ENCODE measurements at places on chromosomes 2 and 18.

GRCh38 chr2:64914735-64915509 is 74.3 kb upstream of the SLC1A4 start:
- no peak for DNase-seq

- no peak for DNase-seq
These were observed 5.1 kb downstream of the MEIS1 start for GRCh38 chr2:66439812-66440542.

GRCh38 chr18:74478880-74479279 is 17.3 kb upstream of the CNDP2 start:
- DNase-seq: no peak

DNA sequence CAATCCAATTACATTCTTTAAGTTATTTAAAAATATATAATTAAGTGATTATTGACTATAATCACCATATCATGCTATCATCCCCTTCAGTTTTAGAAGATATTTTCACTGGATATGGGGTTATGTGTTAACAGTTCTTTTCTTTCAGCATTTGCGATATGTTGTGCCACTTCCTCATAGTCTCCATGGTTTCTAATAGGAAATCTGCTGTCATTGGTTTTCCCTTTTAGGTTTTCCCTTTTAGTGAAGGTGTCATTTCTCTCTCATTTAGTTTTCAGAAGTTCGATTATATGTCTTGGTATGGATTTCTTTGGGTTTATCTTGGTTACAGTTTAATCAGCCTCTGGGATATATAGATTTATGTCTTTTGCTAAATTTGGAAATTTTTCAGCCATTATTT is 34.8 kb upstream of the EPG5 start:
- DNase-seq: no peak

GRCh38 chr2:64751286-64752260 is 97.9 kb upstream of the SERTAD2 start:
- no peak for DNase-seq

DNA sequence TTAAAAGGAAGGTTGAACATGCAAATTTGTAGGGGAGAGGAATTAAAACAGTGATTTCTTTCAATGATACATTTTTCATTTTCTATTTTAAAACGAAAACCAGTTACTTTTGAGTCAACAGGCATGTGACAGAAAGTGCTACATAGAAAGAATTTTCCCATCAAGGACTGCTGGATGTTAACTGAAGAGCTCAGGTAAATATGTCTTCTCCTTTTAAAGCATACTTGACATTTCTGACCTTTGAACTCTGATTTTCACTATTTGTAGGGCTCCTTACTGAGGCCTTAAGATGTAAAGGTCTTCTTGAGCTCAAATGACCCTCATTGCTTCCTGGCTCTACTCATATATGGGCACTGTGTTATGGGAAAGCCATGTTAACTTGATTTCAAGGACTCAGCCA is 32.4 kb downstream of the FIGN start:
- DNase-seq: no peak

DNA sequence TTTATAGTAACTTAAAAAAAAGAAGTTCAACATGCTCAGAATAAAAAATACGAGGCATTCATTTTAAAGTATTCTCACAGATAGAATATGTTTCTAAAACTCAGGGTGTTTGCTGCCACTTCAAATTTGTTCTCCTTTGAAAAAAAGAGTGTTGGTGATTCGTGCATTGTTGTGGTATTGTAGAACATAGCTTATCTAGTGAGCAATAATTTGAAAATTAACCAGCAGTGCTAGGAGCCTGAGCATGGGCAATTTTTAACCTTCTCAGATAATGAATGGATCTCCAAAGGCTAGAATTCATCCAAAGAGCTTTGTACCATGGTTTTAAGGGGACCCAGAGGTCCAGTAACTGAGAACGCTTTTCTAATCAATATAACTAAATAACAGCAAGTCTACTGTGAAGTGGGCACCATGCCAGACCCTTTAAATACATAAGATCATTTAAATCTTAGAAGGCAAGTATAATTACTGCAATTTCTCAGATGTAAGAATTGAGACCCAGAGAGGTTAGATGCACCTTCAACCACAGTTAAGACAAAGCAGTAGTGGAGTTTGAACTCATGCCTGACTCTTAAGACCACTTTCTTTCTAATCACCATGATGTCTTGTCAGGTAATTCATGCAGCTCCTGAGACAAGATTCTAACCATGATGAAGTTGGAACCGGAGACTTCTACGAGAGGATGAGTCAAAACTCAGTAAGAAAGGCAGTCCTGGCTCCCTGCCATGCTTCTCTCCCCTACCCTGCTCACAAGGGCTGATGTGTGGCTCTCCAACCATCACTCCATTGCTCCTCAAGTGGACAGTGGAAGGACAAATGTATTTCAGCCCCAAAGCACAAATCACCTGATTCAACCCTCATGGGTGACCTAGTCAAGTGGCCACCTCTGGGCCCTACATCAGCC is 3.4 kb downstream of the CYRIA start:
- no peak for DNase-seq

DNA sequence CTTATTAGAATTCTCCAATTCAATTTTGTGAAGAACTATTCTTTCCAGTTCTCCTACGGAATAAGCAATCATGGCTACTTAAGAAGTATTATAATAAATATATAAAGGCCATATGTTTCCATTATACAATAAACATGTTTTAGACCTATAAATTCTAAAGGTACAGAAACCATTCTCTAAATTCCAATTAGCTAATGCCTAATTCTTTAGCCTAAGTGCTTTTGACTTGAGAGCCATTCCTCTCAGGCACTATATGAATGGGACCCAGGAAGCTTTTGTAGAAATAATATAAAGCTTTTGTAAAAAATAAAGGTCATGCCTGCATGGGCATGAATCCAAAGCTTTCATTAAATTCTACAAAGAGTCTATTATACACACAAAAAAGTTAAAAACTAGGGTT is 161.0 kb upstream of the UNC80 start:
- DNase-seq: no peak

DNA sequence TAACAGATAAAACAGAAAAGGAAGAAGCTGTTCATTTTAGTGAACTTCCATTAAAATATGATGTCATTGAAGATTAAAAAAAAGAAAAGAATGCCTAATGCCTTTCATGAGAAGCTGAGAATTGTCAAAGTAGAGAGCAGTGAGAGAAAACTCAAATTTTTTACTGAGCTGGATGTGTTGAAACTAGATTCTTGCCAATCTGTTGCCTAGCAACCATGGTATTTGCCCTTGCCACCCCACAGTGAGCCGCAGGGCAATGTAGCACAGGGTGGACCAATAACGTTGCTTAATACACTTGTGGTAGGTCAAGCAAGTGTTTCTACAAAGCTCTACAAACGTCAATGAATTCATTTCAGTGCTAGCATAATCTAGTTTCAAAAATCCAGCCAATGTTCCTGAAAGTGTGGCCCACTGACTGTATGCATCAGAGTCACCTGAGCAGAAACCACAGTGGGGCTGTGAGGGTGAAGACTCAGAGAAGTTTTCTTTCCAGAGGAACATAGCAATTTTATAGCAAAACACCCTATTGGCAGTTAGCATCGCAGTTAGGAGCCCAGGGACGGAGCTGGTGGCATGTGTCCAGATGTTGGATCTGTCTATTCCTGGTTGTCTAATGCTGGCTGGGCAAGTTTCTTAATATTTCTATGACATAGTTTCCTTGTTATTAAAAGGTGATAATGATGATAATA is 132.2 kb downstream of the DOCK10 start:
- DNase-seq: peak; percentile 53

GRCh38 chr2:215979620-215980019 is 33.7 kb downstream of the MREG start:
- DNase-seq: no peak

GRCh38 chr2:62338111-62338510 is 142.2 kb downstream of the B3GNT2 start:
- no peak for DNase-seq

DNA sequence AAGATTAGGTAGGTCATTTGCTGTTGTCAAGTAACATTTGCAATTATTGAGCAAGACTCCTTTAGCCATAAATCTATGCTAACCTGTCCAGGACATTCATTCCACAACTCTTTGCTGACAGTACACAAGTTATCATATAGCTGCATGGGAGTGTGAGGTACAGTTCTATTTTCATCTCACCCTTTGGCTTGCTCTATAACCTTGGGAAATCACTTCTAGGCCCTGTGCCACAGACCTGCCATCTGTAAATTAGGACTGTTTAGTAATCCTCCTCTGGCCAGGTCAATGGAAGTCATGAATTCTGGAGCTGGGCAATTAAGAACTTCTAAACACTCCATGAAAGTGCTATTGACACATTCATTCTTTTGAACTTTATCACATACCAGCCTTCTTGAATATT is 34.6 kb upstream of the PAIP2B start:
- no peak for DNase-seq

- DNase-seq: no peak
These were observed 55.1 kb downstream of the ATP8B1 start for GRCh38 chr18:57747809-57748680.

GRCh38 chr2:21070341-21071257 is 26.7 kb upstream of the APOB start:
- DNase-seq: no peak

DNA sequence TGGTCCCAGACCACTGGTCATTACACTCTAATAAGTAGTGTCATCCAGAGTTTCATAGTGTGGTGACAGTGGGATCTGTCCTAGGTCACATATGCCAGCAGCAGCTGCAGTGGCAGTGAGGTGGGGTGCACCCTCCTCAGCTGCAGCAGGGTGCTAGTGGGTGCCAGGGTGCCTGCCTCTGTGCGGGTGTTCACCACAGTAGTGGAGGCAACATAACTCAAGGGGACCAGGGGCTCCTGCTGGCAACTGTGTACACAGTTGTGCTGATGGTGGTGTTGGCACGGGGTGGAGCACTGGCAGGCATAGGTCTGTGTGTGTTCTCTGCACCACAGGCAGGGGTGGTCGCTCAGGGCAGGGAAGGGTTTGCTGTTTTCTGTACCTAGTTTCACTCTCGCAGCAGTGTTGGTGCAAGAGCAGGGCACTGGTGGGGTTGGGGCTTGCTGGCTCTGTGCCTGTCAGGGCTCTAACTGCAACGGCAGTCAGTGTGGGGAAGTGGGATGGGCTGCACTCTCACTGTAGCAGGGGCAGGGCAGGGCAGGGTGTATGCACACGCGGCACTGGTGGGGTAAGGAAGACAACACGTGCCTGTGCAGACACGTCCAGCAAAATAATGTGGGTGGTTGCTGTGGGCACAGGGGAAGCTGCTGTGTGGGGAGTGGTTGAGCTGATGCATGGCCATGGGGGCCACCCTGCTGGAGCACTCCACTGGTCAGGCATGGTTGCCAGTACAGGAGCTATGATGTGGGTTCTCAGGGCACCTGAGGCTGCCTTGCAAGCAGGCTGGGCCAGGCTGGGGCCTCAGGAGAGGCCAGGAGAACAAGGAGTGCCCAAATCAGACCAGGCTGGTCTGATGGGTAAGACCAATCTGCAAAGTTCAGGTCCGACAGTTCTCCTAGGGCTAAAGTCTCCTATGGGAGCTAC is 226.6 kb downstream of the MEIS1 start:
- DNase-seq: no peak

GRCh38 chr2:136024185-136024584 is 38.8 kb upstream of the DARS1 start:
- DNase-seq: no peak
